Amniotic epithelial cell (primary cell): ENCODE measurements at places on chromosomes 7 and 10.

- no peak for DNase-seq
These were observed 122.6 kb downstream of the KMT2C start for GRCh38 chr7:152313217-152313616.

- DNase-seq = no peak
These were observed 15.6 kb upstream of the TEX36 start for GRCh38 chr10:125698481-125698998.

DNA sequence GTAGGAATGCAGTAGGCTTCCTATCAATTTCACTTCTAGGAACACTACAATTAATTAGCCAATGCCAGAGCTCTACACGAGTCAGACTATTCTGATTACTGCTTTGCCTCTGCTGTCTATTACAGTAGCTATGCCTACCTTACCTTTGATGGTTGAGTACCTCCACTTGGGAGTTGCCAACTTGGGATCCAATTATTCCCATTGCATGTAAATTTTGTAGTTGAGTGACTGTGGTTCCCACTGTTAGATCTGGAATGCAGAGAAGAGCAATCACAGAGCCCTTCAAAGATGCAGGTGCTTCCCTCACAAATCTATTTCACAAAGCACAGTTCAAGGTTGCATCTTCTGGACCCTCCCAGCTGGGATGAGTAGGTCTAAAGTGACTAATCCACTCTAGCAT is 62.9 kb upstream of the AASS start:
- DNase-seq = no peak

DNA sequence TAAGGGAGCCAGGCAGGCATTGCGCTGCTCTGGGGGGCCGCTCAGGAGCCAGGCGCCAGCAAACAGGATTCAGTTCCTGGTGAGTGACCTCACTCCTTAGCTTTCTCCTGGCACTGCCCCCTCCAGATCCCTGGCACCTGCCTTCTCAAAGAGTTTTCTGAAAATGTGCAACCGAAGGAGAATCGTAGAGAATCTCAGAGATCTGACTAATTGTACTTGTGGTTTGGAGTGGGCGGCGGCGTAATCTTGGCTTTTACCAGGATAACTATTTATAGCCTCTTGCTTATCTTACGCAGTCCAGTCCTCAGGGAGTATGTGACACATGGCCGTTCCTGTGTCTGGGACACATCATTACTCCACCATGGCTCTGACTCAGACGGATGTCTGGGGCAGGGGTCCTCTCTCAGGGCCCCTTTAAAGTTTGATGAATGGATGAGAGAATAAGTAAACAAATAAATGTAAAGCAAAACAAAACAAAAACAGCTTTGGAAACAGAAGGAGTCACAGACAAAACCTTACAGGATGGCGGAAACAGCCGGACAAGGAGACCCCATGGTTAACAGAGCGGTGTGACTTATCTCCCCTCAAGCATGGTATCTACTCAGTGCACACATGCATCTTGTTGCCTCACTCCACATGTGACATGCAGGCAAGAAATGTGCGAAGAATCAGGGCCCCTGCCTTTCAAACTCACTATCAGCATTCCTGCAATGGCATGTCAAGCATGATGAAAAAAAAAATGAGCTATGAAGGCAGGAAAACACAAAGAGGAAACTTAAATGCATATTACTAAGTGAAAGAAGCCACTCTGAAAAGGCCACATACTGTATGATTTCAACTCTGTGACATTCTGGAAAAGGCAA is 99.7 kb downstream of the TNS3 start:
- DNase-seq = peak; percentile 92

GRCh38 chr10:110609605-110610004 is 34.5 kb upstream of the RBM20 start:
- no peak for DNase-seq

GRCh38 chr10:30437031-30437841 is 3.3 kb downstream of the MAP3K8 start:
- DNase-seq = peak; percentile 86

DNA sequence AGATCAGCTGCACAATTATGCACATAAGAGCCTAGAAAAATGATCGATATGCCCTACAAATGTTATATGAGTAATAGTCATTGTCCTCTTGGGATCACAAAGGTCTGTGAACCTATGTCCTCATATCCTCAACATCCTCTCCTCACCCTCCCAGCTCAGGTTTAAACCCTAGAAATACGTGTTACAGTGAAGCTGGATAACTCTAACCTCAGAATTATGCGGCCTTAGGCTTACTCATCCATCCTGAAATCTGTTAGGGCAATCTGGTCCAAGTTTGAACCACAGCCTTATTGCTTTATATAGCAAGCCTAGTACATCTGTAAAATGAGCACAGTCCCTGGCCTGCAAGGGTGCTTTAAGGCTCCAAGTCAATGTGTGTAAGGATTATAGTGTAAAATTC is 84.2 kb upstream of the FRMD4A start:
- DNase-seq = peak; percentile 87

DNA sequence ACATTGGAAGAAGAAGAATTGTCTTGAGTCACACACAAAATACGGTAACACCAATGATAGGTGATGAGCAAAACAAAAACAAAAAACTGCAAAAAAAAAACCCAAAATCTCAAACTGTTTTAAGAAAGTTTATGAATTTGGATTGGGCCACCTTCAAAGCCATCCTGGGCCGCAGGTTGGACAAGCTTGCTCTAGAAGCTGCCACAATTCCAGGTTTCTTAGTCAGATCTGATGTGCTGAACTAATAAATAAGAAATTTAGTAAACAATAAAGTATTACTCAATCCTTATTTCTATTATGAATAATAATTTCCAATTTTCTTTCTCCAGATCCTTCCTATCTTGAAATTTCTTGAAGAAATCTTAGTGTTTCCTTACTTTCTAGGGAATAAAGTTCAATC is 10.0 kb downstream of the WASL start:
- no peak for DNase-seq

GRCh38 chr7:155660059-155660757 is 15.7 kb downstream of the RBM33 start:
- peak; percentile 48 for DNase-seq

DNA sequence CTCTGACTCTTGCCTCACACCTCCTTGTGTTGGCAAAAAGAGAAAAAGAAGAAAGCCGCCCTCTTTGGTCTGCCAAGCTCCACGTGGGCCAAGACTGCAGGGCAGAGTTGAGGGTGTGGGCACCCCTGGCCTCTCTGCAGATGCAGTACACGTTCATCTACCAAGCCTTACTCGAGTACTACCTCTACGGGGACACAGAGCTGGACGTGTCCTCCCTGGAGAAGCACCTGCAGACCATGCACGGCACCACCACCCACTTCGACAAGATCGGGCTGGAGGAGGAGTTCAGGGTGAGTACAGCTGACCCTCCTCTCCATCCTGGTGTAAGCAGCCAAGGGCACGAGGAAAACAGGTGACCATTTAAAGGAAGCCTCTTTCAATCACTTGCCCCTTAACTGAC is 56.1 kb downstream of the MKI67 start:
- DNase-seq = no peak

DNA sequence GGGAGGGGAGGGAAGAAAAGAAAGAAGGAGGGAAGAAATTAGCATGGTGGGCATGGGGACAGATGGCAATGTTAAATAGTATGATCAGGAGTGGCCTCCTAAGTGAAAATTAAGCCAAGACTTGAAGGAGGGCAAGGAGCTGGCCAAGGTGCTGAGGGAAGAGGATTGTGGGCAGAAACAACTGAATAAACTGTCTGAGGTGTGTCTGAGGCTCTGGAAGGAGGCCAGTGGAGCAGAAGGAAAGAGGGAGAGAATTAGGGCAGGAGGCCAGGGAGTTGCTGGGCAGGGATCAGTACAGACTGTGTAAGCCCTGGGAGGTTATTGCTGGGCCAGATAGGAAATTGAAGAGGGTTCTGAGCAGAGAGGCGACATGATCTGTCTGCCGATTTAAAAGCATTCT is 40.6 kb upstream of the VKORC1L1 start:
- peak; percentile 56 for DNase-seq

- DNase-seq = no peak
These were observed 4.1 kb downstream of the MMS19 start for GRCh38 chr10:97494151-97494550.

DNA sequence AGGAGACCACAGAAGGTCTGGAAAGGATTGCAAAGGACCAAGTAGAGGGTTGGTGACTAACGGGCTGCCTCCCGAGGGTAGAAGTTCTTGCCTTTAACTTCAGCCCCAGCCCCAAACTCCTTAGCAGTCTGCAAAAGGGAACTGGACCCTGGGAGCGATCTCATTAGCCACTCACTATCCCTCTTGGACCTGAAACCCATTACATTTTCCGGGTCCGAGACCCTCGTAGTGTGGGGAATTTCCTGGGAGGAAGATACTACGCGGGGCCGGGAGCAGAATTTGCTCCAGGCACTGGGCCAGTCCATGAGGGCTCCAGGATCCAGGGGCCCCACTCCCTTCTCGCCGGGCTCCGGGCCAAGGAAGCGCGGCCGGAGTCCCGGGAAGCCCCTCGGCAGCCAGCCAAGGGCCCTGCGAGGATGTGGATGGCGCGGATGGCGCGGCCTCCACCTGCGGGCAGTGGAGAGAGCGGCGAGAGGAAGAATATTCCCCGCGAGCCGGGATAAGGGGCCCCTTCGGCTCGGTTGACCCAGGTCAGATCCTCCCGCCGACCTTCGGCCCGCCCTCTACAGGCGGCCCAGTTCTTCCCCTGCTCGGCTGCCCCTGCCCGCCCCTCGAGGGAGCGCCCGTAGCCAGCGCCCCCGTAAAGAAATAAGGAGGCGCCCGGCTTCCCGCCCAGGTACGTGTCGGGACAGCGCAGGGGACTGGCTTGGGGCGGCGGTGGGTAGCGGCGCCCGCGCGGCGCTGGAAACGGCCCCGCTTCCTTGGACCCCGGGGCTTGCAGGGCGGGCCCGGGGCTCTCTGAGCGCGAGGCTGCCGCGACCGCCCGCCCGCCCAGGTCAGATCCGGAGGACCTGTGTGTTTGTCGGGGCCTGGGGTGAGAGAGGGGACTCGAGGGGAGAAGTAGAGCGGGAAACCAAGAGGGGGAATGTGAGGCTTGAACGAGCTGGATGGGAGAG is at the start of gene MYO3A:
MYO3A (plus strand) TSS at position 577 of the 956 bp plus-strand sequence. CDS start 17,882 bp downstream, outside the sequence.
- no peak for DNase-seq

DNA sequence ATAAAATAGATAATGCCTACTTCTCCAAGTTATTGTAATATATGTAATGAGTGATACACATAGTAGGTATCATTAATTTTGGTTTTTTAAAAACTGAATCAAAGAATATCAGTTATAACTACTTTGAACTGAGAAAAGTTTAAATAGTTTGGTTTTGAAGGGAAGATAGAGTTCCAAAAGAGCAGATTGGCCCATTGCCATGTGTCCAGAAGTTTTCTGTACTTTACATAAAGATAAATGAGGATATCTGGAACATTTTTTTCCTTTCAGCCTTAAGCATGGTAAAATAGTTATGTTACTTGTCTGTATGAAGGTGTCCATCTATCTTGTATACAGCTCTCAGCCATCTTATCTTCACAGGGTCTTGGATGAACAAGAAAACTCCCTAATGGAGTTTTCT is 97.9 kb upstream of the MXI1 start:
- DNase-seq = peak; percentile 18

GRCh38 chr10:129955601-129956285 is 8.3 kb downstream of the EBF3 start:
- no peak for DNase-seq

- no peak for DNase-seq
These were observed 54.2 kb upstream of the GDF10 start for GRCh38 chr10:47245731-47246350.

DNA sequence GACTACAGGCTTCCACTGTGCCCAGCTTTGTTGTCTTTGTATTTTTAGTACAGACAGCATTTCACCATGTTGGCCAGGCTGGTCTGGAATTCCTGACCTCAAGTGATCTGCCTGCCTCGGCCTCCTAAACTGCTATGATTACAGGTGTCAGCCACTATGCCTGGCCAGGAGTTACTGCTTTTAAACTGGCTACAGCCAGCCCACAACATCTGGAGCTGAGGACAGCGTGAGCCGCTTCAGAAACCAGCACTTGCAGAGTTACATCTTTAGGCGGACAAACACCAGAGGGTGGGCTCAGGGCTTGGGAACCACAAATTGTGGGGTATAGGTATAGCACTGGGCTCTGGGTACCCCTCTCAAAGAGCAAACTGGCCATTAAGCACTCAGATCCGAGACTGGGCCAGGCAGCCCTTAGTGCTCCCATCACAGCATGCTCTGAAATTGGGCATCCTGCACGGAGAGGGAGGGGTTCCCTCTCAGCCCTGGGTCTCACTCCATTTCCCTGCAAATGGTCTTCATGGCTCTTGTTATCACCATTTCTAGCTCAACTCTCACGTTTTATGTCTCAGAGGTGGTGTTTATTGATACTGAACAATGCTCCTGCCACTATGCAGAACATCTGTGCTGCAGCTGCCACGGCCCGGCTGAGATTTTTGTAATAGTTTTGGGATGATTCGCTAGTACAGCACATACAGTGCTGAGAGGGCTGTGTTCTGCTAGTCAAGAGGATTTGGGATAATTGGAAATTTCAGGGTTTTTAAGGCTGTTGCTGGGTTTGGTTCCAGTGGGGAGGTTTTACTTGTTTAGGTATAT is 146.4 kb upstream of the LYZL2 start:
- peak; percentile 56 for DNase-seq

DNA sequence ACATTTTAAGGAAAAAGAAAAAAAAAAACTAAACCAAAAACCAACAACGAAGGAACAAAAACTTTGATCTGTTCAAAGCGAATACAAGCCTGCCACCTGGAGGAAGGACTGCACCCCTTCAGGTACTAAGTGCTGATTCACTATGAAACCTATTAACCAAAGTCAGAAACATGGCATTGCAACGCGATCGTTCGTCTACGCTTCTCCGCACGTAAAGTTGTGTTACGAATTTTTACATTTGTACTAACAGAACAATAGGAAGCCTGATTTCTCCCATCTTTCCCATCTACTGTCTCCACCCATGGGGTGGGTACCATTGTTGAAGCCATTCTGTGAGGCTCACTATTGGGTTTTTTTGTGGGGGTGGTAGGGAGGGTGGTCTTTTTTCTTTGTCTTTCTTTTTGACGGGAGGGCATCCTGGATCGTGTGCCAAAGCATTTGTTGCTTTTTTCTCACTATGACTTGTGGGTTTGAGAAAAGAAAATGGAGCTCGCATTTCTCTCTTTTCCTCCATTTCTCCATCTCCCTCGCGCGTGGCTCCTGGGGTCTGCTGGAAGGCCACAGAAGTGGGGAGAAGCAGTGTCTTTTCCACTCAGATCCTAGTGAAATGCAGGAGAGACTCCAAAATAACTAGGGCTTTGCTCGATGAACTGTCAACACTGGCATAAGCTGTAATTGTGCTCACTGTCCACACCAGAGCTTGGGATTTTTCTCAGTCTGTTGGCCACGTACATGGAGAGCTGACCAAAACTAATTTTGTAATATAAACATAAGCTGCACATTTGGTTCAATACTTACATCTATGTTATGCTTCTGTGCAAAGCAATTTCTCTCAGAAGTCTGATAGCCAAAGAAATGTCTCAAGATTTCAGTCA is 100.9 kb upstream of the YAE1 start:
- peak; percentile 64 for DNase-seq
